Thymus (tissue), 14 donors: ENCODE measurements at places on chromosomes 12 and 14. TPM values are rescaled to one million over a fixed set of nuclear protein-coding genes. Genes with fewer than 3 reads are reported as not detected.

DNA sequence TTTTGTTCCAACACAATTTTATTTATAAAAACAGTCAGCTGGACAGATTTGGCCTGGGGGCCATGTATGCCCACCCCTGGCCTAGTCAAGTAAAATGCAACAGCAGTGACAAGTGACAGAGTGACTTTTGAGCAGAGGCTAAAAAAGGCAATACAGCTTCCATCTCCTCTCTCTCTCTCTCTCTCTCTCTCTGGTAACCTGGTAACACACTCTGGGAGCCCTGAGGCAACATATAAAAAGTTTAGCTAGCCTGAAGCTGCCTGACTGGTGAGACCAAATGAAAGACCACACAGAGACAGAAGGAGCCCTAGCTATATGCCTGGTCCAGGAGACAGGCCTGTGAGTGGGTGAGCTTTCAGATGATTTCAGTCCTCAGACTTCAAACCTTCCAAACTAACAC is 105.4 kb downstream of the DENND5B start:
- DNase-seq: no peak

- no peak for DNase-seq
Measured at GRCh38 chr12:62252576-62252975, 7.6 kb upstream of the USP15 start.

The CHGA gene
- total RNA-seq: 0.71 TPM

- no peak for DNase-seq
Measured at GRCh38 chr12:64679487-64680001, 69.2 kb downstream of the RASSF3 start.

GRCh38 chr14:88962356-88962755 is 137.9 kb downstream of the TTC8 start:
- no peak for DNase-seq
